ENCODE measurements at places on chromosomes 5 and 9.

GRCh38 chr9:83062651-83063527, at the start of gene RASEF:
Gene RASEF (minus strand): TSS chr9:83063142. CDS start chr9:83062867, 275 bp downstream.
- no peak for DNase-seq

DNA sequence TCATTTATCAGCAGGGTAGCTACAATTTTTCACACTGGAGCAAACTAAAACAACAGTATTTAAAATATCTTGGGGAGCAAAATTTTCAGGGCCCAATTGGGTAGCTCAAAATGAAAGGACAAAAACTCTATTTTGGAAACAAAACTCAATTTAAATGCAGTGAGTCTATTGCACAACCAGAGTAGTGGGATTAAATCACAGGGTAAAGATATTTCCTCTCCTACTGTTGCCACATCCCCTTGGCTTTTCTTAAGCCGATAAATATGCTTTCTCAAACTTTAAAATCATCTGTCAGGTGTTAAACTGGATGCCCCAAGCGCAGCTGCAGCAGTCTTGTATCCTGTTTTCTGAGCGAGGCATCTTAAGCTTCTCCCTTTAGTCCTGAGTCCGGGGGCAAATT, 1474.3 kb upstream of the CDH9 start:
- DNase-seq: no peak

DNA sequence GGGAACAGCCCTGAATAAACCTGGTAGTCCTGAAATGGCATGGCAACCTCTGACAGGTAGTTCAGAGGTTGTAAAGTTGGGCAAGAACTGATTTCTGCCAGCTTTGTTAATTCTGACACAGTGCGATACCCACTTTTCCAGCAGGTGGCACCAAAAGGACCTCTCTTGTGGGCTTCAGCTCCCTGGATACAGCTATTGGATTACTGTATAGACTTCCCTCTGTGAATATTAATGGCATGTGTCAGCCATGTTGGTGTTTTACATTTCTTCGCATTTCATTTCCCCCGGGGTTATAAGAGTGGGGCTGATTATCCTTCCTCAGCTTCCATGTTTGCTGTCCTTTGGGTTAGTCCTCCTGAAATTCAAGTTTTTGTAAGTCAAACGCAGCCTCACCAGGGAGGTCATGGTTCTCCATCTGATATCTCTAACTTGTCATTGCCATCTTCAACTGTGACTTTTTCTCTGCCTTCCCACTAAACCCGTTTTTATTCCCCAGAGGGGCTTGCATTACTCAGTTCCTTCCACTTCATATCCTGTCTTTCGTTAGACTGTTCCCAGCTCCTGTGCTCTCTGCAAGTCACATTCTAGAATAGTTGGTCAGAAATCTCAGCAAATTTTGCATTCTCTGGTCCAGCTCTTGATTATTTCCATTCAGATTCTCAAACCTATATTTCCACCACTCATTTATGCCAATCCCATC, 135.6 kb downstream of the LIFR start:
- DNase-seq: no peak

DNA sequence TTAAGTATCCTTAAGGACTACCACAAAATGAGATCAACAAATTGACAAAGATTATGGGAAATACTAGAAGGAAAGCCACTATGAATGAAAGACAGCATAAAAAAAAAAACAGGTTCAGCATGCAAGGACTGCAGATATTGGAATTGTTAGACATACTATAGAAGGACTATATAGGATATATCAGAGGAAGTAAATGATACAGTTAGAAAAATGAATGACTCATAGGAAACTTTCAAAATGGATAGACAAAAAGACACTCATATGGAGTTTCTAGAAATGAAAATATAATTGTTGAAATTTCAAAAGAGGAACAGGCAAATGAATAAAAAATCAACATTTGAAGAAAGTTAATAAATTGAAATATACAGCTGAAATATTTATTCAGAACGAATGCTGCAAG, 180.6 kb downstream of the PLK2 start:
- no peak for DNase-seq

- no peak for DNase-seq
Measured at GRCh38 chr9:70639853-70640814, 225.7 kb upstream of the KLF9 start.

GRCh38 chr9:21615018-21615417, 132.9 kb upstream of the IFNE start:
- DNase-seq: no peak

DNA sequence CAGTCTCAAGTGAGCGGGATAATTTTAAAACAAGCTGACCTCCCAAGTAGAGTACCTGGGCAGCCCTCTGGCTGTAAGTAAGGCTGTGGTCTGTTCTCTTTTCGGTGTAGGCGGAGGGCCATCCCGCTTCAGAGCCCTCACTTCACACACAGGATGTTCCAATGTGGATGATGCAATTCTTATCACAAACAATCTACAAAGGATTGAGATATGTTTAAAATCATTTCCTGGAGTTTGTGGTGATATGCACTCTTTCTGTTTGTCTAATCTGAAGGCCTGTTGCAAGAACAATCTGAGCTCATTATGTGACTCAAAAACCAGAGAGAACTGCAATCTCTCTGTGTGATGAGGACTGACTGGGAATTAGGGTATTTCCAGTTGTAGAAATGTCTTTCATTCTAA, 42.5 kb downstream of the ITGA2 start:
- no peak for DNase-seq

GRCh38 chr5:67240846-67241245, 44.2 kb upstream of the CD180 start:
- DNase-seq: no peak

GRCh38 chr5:78359831-78360673, at the start of gene SCAMP1:
Gene SCAMP1 (plus strand): TSS chr5:78360617. CDS start chr5:78360672, 55 bp downstream.
- peak; percentile 93 for DNase-seq

DNA sequence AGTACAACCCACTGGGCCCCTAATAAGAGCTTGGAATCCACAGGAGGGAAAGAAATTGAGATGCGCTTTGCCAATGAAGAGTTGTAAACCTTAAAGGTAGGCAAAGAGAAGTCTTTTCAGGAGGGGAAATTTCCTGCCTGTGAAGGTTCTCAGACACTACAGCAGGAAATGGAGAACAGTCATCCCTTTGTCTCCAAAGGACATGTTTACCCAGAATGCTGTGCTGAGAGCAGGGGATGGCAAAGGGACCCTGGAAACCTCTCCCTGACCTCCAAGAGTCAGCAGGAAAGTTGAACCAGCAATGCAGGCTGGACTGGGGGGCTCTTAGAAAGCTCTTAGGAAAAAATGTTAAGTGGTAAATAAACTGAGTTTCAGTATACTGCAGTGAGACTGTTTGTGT, 103.2 kb downstream of the AK8 start:
- DNase-seq: no peak

DNA sequence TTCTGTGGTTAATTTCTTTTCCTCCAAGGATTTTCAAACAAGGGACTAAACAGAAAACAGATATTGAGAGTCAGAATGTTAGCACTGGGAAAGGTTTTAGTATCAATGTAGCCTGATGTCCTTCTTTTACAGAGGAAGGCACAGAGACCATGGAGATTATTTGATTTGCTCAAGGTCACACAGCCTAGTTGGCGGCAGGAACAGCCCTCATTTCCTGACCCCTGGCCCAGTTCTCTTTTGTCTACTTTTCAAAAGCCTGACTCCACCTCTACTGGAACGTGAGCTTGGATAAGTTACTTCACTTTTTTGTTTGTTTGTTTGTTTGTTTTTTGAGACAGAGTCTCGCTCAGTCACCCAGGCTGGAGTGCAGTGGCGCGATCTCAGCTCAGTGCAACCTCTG, 6.6 kb upstream of the NRG2 start:
- DNase-seq: no peak

DNA sequence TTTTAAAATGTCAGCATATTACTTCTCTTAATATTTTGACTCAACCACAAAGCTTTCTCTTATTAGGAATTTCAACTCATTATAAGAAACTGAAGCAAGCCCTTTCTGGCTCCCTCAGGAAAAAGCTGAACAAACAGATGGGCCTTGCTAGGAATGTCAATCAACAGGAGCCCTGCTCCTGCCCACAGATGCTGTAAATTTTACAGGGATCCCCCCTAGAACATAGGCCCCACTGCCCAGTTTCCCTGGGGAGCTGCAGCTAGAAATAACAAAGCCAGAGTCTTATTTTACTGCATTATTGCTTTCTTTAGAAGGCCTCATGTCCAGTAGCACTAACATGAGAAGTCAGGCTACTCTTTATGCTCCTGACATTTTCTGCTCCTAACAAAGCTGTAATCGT, 103.8 kb downstream of the PCSK1 start:
- no peak for DNase-seq

DNA sequence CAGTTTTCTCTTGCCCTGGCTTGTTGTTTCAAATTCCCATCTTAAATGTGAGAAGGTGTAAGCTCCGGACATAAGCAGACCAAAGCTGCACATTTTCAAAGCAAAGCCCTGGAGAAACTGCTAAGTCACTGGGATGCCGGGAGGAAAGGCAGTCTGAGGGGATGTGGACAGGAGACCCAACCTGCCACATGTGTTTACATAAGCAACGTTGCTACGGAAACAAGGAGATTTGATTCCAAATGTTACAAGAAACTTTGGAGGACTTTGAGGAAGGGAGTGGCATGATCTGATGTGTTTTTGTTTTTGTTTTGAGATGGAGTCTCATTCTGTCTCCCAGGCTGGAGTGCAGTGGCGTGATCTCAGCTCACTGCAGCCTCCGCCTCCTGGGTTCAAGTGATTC, 25.7 kb upstream of the INSYN2B start:
- DNase-seq: no peak

DNA sequence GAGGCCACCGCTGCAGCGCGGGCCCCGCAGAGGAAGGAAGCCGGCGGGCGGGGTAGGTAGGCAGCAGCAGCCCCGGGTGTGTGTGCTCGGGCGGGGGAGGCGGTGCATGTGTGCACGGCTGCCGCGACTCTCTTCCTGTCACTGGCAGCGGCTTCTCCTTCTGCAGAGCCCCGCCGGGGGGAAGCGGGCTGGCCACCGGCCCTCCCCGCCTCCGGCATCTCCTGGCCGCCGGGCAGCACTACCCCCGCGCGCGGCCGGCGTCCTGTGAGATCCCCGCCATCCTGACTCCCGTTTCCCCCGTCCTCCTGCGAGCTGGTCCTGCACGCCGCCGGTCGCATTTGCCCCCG, 315 bp downstream of the PIK3R1 start:
- no peak for DNase-seq

GRCh38 chr5:86979811-86980411, 287.8 kb upstream of the RASA1 start:
- DNase-seq: no peak

DNA sequence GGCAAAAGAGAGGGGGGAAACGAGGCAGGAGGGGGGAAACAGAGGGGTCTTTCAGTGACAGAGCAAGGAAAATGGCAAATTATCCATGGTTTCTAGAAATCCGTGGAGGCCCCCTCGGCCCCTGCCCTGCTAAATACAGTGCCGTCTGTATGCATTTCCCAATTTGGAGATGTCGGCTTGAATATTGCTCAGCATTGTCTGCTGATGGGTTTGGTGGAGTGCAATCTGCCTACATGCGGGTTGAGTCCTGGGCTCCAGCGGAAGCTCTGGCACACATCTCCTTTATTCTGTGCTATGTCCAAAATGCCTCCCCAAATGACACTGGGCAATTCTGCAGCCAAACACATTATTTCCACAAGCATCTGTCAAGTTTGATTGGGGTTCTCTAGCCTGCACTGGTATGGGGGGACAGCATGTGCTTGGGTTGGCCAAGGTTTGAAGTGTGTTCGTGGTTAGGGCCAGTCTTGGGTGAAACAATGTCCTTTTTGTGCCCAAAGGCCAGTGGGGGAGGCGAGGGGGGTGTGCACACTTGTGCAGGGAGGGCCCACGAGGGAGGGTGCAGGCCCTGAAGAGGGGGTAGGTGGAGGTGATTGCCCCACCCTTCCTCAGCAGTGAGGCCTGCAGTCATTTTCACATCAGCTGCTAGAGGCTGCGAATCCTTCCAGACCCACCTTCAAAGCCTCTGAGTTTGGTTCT, 6.2 kb upstream of the NEUROG1 start:
- no peak for DNase-seq
